Fibroblast of skin of right quadriceps (primary cell): ENCODE measurements at places on chromosomes 6 and 20.

GRCh38 chr6:11536795-11537194 is 754 bp upstream of the TMEM170B start:
- DNase-seq, result no peak

GRCh38 chr6:167952512-167952859 is 45.0 kb upstream of the KIF25 start:
- no peak for DNase-seq

DNA sequence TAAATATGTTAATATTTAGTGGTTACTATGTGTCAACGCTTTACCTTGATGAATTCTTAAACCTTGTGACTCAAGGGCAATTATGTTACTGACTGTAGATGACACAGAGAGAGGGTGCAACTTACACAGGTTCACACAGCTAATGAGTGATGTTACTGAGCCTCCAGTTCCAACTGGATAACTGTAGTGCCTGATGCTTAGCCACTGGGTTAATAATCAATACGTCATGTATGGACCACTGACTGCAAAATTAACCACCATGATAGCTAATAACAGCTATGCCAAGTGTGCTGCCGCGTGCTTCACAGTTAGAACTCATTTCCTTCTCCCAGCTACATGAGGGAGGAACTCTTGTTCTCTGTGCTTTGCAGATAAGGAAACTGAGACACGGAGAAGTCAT is 45.4 kb downstream of the SIRPA start:
- no peak for DNase-seq

GRCh38 chr6:76861403-76861802 is 601.9 kb downstream of the HTR1B start:
- no peak for DNase-seq

- no peak for DNase-seq
Observed at GRCh38 chr20:56428881-56429280, 16.8 kb downstream of the CASS4 start.

DNA sequence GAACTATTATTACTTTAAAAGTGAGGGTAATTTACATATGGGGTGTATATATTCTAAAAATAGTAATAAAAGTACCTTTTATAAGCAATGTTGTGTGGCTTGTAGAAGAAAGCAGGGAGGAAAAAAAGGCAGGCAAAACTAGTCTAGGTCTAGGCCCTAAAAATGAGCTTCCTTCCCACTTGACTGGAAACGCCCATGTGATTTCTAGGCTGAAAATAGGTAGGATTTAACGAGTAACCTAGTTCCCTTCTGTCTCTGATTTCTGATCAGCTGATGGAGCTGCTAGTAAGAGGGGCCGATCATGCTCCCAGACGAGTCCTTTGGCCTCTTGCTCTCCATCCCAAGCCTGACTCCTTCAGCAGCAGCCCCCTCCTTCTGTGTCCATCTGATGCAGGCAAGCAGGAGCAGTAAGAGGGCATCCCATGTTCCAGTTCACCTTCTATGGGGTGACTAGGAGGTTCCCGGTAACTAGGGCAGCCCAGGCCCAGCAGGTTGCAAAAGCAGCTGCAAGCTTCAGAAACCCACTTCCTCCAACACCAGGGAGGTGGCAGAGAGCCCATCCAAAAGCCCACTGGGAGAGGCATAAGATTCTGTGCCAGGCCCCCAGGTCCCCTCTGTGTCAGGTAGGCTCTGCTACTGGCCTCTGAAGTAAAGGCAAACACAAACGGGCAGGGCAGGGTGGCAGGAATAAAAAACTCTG is 24.4 kb downstream of the TBC1D20 start:
- DNase-seq, result no peak

- DNase-seq, result no peak
Observed at GRCh38 chr6:819122-819521, 126.2 kb upstream of the EXOC2 start.

GRCh38 chr6:132364306-132365074 is 36.8 kb downstream of the MOXD1 start:
- no peak for DNase-seq
